SK-MEL-5 (cell line): ENCODE measurements at places on chromosomes 11 and 22. TPM values are rescaled to one million over a fixed set of nuclear protein-coding genes. Genes with fewer than 3 reads are reported as not detected.

ARRB1 gene
- 27.7 and 30.7 TPM in 2 replicates for total RNA-seq

SLC25A17 gene
- 39.0 and 45.4 TPM in 2 replicates for total RNA-seq

MYBPC3 gene
- not detected in 2 replicates for total RNA-seq

CAPN5 gene
- total RNA-seq, result 1.7 and 2.4 TPM in 2 replicates

ST14 gene
- total RNA-seq, result not detected in 2 replicates

TRMT112 gene
- total RNA-seq, result 113 and 127 TPM in 2 replicates

ADORA2A gene
- total RNA-seq, result 1.2 and 2.5 TPM in 2 replicates

GPR83 gene
- 0.03 TPM in 1 of 2 replicates, not detected in the other for total RNA-seq

ROM1 gene
- total RNA-seq, result 0.79 and 1.2 TPM in 2 replicates

THRSP gene
- not detected in 2 replicates for total RNA-seq

DNA sequence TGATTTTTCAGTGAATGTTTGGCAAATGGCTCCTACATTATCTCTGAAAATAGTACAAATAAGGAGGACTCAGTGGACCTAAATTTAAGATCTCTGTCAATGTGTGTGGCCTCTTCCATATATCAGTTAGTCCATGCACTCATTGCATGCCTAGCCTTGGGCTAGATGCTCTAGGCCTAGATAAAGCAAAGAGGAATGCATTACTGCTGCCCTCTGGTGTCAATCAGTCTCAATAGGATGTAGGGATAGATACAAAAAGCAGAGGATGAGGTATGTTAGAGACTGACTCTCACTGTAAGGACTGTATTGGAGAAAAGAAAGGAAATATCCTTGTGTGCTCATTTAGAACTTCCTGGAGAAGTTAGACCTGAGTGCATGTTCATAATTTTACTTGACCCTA, 42.0 kb downstream of the MS4A2 start:
- peak; percentile 90 for DNase-seq

GRCh38 chr22:36021606-36022153, 6.9 kb downstream of the RBFOX2 start:
- no peak for DNase-seq

DNA sequence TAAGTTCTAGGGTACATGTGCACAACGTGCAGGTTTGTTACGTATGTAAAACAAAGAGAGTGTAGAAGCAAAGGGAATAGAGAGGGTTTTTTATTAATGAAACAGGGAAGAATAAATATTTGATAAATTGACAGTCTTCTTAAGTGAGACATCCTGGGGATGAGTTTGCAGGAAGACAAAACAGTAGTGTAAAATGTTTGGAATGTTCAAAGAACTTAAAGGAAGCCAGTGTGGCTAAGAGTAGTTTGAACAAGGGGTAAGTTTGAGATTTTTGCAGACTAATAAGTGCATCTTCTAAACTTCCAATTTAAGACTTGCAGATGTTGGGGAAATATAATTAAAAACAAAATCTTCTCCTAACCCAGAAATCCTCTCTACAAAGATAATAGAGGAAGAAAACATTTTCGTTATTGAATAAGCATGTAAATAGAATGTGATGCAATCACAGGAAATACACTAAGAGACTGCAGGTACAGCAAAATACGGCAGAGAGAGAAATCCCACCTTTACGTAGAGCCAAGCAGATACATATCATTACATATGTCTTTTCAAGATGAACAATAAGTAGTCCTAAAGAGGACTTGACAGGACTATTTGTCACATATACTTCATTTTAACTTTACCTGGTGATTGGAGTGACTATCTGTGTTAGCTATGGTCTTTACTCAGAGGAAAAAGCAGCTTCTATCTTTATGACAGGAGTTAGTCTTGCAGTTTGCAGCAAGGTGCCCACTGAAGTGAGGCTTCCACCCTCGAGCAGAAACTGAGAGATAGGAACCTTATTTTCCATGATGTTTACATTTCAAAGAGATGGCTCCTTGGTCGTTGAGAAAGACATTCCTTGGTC, 402.1 kb downstream of the CNTN5 start:
- DNase-seq, result no peak

- DNase-seq, result no peak
Observed at GRCh38 chr11:38274031-38274430, 1676.0 kb upstream of the RAG2 start.

DNA sequence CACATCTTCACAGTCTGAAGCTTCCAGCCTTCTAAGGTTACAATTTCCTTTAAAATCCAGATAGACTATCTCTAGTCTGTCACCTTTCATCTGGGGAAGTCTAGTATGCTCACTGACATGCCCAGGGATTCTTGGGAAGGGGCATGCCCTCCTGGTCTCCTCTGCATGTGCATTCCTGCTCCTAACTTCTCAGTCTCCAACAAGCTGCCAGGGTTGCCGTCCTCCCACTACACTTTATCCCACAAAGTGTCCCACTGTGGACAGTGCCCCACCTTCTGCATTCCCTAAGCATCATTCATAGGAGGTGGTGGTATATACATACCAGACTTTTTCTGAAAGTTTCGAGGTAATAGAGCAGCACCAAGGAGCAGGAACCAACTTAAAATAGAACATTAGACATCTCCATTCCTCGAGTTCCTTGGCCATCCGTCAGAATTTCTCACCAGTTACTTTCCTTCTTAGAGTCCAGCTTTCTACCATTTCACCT, 28.7 kb downstream of the EIF3F start:
- DNase-seq, result no peak

- DNase-seq, result no peak
Observed at GRCh38 chr22:27378311-27378800, 423.2 kb downstream of the MN1 start.

- no peak for DNase-seq
Observed at GRCh38 chr22:47432683-47433082, 670.2 kb downstream of the TBC1D22A start.

DNA sequence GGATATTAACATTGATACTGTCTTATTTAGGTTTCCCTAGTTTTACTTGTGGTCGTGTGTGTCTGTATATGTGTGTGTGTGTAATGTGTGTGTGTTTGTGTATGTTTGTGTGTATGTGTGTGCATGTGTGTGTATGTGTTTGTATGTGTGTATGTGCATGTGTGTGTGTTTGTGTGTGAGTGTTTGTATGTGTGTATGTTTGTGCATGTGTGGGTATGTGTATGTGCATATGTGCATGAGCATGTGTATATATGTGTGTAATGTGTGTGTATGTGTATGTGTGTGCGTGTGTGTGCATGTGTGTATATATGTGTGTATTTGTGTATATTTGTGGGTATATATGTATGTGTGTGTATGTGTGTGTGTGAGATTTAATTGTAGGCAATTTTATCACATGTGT, 17.3 kb upstream of the DNAL4 start:
- no peak for DNase-seq

DNA sequence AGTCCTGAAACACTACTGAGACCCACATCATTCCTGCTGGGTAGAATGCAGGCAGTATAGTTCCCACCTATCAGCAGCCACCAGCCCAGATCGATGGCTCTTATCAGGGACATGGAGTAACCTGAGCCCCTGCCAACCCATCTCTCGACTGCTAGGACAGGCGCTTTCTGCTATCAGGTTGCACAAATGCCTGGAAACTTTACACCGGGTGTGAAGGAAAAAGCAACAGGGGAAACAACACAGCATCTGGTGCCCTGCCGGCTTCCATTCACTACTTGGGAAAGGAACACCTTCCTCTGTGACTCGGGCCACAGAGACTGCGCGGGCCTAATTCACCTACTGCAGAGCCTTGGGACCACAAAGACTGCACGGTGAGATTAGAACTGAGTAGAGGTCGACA, 18.5 kb downstream of the RBFOX2 start:
- DNase-seq, result no peak

- no peak for DNase-seq
Observed at GRCh38 chr11:81674211-81674610, 1059.5 kb downstream of the FAM181B start.

DNA sequence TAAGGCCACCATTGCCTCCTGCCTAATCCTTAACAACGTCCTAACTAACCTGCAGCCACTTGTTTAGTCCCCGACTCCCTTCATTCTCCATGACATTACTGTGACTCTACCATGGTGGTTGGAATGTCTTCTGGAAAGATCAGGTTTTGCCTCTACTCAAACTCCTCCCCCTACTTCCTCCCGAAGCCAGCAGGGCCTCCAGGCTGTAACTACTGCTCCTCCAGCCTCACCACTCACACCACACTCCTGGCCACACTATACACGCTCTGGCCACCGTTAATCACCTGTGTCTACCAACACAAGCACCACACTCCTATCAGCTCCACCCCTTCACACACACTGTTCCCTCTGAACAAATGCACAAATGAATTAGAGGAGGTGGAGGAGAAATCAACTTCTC, 69.2 kb downstream of the PACSIN2 start:
- peak; percentile 63 for DNase-seq
